H7 (cell line): ENCODE measurements at places on chromosomes 5 and 9.

- peak; percentile 100 for DNase-seq
Observed at GRCh38 chr5:160312134-160312959, at the start of gene CCNJL. CCNJL (minus strand) TSS chr5:160312564; CDS start chr5:160311923, 641 bp downstream.

GRCh38 chr5:167912941-167913665 lies 378.3 kb upstream of the WWC1 start:
- DNase-seq, result peak; percentile 12

DNA sequence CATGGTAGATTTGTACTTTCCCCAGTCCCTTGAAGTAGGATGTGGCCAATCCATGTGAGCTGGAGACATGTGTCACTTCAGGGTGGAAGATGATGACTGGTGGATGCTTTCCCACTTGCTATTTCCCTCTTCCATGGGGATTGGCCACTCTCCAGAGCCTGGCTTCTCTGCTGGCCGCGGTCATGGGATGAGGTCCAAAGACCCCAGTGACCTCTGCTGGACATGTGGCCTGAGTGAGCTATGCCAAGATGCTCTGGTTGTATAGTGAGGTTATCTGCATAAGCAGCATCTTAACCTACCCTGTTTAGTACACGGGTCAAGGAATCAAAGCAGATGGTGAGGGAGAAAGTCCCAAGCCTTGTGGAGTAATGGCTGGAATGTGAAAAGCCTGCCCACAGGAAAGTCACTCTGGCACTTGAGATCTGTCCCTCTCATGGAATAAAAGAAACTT lies 47.1 kb downstream of the SH3PXD2B start:
- no peak for DNase-seq

DNA sequence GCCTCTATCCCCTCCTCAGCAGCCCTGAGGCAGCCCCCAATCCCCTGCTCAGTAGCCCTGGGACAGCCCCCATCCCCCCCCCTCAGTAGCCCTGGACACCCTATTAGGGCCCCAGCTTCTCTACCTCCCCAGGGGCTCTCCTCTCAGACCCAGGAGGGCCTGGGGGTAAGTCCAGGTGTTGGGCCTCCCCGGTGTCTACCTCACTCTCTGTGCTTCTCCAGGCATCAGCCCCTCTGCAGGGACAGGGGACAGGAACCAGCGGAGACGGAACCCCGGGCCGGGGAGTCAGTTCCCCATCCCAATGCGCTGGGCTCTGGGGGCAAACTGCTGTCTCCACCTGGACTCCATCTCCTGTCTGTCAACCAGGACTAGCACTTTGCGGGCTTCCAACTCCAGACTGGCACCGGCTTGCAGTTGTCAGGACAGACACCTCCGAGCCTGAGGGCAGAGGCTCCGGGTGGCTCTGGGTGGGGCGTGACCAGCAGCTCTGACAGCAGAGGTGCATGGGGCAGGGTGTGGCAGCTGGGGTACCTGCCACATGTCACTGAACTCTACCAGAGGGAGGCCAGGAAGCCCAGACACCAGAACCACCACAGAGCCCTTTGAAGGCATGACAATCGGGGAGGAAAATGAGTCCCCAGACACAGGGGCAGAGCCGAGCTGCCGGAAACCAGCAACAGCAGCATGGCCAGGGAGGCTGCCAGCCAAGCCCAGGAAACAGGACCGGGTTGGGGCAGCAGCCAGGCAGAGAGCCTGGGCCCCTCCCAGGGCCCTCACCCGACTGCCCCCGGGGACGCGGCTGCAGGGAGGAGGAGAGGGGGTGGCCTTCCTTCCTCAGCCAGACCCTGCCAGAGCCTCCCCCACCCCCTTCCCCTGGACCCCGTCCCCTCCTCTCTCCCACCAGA lies 17.7 kb upstream of the UBAC1 start:
- no peak for DNase-seq

GRCh38 chr5:7671381-7671993 lies 179.4 kb downstream of the CFAP90 start:
- DNase-seq, result no peak

GRCh38 chr5:54066433-54066832 lies 243.9 kb downstream of the ARL15 start:
- peak; percentile 38 for DNase-seq

GRCh38 chr5:155761502-155761901 lies 565.5 kb upstream of the SGCD start:
- no peak for DNase-seq

DNA sequence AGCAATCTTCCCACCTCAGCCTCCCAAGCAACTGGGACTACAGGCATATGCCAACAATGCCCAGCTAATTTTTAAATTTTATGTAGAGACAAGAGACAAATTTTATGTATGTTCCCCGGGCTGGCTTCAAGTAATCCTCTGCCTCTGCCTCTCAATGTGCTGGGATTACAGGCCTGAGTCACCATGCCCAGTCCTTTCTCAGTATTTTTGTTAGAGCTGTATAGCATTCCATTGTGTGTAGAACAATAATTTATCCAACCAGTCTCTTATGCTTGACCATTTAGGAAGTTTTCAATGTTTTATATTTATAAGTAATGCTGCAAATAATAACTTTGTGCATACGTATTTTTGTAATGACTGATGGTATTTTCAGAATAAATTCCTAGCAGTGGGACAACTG lies 38.9 kb upstream of the CTXN3 start:
- DNase-seq, result no peak

GRCh38 chr5:83703059-83703458 lies 17.6 kb downstream of the HAPLN1 start:
- DNase-seq, result no peak

- no peak for DNase-seq
Observed at GRCh38 chr9:71895117-71895516, 15.9 kb downstream of the ABHD17B start.

DNA sequence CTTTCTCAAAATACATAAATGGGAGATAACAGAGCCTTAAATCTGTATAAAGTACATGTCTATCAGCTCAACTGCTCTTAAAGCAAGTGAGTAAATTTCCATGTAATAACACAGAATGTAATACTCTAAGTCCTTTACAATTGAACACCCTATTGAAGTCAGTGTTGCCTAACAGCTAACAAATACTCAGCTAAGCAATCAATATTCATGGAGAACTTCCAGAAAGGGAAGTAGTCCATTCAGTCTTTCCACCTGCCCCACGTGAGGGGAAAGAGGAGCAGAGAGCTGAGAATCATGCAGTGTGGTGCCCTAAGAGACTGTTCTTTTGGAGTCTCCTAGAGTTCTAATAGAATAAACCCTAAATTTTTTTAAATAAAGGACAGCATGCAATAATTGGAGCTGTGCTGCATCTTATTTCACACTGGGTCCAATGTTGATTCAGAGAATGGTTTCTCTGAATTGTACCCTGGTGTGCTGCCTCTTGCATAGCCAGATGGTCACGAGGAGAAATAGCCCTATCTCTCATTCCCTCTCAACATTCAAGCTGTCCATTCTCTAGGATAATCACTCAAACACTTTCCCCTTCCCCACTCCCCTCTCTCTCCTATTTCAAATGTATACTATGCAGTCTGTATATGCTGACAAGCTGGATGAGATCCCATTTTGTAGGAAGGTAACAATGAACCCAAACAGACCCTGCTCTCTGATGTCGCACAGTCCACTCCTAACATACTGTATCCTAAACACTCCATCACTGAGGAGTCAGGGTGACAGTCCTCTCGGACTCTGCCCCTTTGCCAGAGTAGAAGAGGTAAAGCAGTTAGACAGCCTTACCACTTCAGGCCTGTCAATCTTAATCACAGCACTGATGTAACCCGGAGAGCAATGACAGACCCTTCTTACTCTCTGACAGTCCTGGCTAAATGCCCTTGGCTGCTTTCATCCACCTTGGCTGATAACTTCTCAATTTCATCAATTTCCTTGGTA lies 134.8 kb downstream of the EPB41L4A start:
- no peak for DNase-seq

- DNase-seq, result no peak
Observed at GRCh38 chr5:57524348-57525060, 41.9 kb upstream of the ACTBL2 start.

DNA sequence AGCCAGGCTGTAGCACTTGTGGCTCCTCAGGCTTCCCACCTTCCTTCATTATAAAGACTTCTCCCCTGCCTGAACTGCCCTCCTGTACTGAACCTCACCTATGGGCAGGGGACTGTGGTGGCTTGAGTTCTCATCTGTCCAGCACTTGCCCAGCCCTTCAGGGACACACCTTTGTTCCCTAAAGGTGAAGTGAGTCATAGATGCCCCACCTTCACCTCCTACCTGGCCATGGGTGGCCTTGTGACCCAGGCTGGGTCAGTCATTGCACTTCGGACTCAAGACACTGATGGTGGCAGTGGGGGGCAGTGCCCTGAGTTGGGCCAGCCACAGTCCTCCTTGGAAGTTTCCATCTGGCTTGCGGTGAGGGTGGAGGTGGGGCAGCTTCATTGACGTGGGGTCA lies 26.1 kb upstream of the PSD2 start:
- peak; percentile 22 for DNase-seq

DNA sequence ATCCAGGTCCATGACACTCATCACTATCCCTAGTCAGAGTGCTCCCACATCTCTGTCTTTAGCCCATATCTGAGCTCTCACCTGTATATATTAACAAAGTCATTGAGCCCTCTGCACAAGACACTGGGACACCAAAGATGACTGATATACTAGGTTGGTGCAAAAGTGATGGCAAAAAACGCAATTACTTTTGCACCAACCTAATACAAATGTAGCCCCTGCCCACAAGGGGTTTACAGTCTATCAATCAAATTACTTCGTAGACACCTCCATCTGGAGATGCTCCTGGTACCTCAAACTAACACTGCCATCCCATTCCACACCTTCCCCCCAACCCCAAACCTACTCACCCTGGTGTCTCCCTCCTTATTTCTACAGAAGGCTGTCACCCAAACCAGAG lies 194.1 kb downstream of the MCTP1 start:
- no peak for DNase-seq

DNA sequence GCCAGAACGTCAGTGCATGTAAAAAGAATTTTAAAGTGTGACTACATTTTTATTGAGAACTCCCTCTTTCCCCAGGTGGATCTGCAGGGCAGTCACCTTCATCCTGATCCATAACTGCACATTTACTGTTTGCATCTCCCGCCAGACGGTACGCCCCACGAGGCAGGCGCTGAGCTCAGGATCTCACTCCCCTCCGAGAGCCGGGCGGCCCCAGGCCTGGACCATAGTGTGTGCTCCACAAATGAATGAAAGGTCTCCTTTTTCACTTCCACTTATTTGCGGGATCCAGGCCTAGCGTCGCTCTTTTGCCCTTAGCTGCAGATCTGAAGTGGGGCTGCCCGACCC lies 378 bp downstream of the DROSHA start:
- no peak for DNase-seq

GRCh38 chr5:158119961-158120723 lies 261.2 kb upstream of the CLINT1 start:
- DNase-seq, result no peak

- DNase-seq, result no peak
Observed at GRCh38 chr9:14240537-14240936, 73.4 kb downstream of the NFIB start.

DNA sequence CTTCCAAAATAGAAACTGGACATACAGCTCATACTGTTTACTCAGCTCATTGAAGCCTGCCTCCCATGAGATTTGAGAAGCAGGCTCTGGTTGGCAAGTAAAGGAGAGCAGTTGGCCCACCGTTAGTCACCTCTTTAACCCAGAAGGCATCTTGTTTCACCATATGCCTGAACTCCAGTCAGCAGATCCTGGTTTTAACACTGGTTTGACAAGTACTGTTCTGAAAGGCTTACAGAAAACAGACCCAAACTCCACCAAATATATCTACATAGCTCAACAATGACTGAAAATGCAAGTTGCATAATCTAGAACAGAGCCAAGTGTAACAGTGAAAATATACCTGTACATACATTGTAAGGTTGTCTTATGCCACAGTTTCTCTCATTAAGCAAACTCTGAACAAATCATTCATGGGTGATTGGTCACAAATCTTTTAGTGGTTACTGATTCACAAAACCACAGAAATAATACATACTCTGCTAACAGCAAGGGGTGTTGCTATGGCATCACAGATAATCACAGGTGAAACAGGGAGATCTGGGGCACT lies 198.8 kb downstream of the BNC2 start:
- DNase-seq, result no peak

DNA sequence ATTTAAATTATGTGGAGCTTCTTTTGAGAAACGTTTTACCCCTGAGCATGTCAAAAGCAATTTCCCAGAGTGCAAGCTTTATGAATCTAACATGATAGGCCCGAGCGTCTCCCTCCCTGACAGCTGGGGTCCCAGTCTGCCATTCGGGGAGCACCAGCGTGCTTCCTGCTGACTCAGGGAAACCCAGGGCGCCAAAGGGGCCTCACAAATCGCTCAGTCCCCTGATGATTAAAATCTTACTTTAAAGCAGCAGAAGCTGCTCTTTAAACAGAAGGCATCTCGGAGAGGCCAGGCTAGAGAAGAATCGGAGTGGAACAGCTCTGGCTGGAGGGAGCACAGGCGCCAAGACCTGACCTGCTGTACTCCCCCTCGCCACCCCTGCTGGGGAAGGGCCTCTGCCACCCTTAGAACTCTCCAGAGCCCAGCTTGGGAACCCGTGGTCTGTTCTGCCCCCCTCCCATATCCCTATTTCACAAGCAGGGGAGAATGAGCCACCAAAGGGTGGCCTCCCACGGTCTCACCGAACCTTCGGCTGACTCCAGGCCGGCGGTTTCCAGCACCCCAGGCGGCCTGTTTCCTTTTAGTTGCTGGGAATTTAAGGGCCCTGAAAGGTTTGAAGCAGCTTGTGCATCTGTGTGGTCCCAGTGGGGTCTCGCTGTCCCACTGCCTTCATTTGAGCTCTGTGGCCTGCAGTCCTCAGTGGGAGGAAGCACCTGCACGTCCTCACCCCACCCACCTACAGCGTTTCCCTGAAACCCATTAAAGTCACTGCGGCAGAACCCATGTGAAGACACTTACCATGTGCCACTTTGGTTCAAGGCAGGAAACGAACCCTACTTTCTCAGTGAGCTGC lies 147.6 kb downstream of the COL23A1 start:
- DNase-seq, result no peak

- DNase-seq, result no peak
Observed at GRCh38 chr9:109020581-109021511, 7.5 kb upstream of the CTNNAL1 start.

DNA sequence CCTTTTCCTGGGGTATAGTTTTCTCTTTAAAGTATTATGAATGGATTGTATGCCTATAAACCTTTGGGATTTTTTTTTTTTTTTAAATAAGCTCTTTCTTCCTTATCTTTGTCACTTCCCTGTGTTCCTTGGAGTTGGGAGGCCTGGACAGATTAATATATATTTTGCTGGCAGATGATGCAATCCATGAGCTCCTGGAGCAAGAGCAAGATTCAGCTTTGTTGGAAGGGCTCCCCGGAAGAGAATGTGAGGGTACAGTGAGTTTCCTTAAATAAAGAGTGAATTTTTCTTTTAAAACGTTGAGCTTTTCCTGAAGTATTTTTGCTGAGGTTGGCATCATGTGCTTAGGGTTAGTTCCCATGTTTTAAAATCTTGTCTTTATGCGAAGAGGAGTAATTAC lies 98.7 kb upstream of the SLC28A3 start:
- no peak for DNase-seq

GRCh38 chr5:174148721-174149120 lies 103.2 kb downstream of the NSG2 start:
- DNase-seq, result no peak

DNA sequence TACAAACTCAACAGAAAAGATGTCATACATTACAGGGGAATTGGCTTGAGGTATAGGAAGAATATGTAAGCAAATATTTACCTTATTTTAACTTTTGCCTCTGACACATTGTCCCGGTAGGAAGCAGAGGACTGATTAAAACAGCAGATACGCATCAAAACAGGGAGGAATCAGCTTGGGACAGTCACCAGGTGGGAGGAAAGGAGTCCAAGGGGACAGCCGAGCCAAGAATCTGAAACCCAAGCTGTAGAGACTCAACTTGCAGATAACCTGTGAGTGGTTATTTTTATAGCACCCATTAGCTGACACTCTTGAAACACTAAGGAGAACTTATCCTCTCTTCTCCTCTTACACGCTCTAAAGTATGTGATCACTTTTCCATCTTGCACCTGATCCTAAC lies 22.3 kb downstream of the PDZD2 start:
- no peak for DNase-seq
